D721Med (cell line): ENCODE measurements at places on chromosomes 5 and 9.

- DNase-seq: no peak
Measured at GRCh38 chr9:133910855-133911514, 81.1 kb downstream of the VAV2 start.

DNA sequence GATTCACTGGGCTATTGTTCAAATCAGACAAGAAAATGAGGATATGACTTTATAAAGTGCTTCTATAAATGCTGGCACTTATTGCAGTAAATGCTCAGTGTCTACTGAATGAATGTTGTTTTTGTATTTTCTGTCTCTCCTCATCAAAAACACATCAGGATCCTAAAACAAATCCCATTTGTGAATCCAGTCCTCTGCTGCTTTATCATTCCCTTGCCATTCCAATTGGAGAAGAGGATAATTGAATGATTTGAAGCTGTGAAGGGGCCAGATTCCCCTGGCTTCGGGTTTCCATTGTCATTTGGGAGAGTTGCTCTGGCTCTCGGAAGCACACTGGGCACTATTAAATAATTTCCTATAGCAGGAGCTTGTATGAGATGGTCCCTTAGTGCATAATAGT, 666.8 kb downstream of the ACTL7B start:
- DNase-seq: no peak

- no peak for DNase-seq
Measured at GRCh38 chr9:90901933-90902332, 100.3 kb downstream of the SYK start.

GRCh38 chr9:35001285-35001677, 11.7 kb downstream of the DNAJB5 start:
- no peak for DNase-seq

GRCh38 chr5:114308017-114308416, 53.9 kb upstream of the KCNN2 start:
- no peak for DNase-seq

- DNase-seq: no peak
Measured at GRCh38 chr9:14746626-14747025, 24.1 kb upstream of the CER1 start.

DNA sequence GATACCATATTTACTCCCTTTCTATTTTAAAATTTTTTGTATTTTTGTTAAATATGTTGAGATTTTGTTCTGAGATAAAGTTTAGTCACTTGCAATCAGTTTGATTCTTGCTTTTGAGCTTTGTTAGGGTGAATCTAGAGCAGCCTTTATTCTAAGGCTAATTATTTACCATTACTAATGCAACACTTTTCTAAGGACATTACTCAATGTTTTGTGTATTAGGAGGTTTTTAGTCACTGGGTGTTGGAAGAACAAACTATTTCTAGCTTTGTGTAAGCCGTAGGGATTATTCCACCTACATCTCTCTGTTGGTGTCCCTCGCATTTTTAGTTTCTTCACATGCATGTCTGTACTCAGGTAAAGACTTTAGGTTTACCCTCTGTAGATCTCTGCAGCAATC, 379.5 kb upstream of the CD180 start:
- no peak for DNase-seq
